Hair follicle dermal papilla cell (primary cell): ENCODE measurements at places on chromosomes 7 and 10. TPM values are rescaled to one million over a fixed set of nuclear protein-coding genes. Genes with fewer than 3 reads are reported as not detected.

HOXA2 gene
- total RNA-seq = 0.12 and 0.32 TPM in 2 replicates

FAM171A1 gene
- 18.2 and 22.1 TPM in 2 replicates for total RNA-seq

CALCR gene
- not detected in 2 replicates for total RNA-seq

CLDN3 gene
- total RNA-seq = not detected in 2 replicates

CALHM1 gene
- total RNA-seq = not detected in 2 replicates

PPP1R17 gene
- total RNA-seq = not detected in 2 replicates

NKX2-3 gene
- total RNA-seq = not detected in 2 replicates

SERPINE1 gene
- total RNA-seq = 290 and 467 TPM in 2 replicates

ADGRA1 gene
- total RNA-seq = not detected in 2 replicates

OR2A12 gene
- not detected in 2 replicates for total RNA-seq

TDRD1 gene
- total RNA-seq = 3.3 and 4.7 TPM in 2 replicates

VPS26A gene
- total RNA-seq = 24.8 and 32.0 TPM in 2 replicates
